ENCODE measurements at places on chromosomes 5 and 9.

- DNase-seq: no peak
Measured at GRCh38 chr5:66363097-66363496, 219.0 kb downstream of the SREK1 start.

DNA sequence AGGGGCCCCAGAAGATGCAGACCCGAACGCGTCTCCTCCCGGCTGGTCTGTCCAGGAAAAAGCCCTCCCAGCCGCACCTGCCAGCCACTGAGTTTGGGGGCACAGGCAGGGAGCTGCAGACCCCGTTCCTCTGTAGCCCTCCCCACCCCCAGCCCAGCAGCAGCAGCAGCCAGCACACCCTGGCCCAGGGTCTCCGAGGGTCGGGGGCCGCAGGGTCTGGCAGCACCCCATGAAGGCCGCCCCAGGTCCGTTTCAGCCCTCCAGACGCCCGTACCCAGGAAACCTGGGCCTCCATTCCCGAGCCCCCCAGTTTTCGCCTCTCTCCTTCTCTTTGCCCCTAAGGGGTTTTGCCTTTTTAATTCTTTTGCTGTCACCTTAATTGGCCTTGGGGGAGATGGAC, 19.7 kb downstream of the EXD3 start:
- no peak for DNase-seq

DNA sequence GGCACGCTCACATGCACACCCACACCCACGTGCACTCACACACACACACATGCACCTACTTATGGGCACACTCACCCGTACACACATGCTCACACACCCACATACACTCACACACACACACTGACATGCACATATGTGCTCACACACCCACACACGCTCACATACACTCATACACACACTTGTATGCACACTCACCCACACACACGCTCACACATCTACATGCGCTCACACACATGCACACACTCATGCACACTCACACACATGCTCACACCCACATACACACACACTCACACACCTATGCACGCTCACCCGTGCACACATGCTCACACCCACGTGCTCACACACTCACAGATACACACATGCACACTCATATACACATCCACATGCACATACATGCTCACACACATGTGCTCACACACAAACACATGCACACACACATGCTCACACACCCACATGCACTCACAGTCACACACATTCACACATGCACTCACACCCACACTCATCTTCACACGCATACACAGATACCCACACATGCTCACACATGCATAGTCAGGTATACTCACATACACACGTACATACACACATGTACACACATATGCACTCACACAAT, 138.3 kb downstream of the OLFM1 start:
- no peak for DNase-seq

DNA sequence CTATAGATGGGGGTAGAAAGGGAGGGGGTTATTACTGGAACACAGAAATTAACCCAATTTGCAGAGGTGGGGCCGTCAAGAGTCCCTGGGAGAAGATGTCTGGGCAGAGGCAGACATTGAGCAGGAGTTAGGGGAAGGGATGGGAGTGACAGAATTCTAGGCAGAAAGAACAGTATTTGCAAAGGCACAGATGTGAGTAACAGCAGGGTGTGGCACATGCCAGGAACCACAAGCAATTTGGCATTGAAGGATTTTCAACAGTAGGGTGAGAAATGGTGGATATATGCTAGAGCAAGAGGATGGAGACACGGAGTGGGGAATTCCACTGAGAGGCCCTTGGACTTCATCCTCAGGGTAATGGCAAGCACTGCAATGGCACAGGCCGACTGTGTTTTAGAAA, 71.6 kb upstream of the FRRS1L start:
- no peak for DNase-seq

DNA sequence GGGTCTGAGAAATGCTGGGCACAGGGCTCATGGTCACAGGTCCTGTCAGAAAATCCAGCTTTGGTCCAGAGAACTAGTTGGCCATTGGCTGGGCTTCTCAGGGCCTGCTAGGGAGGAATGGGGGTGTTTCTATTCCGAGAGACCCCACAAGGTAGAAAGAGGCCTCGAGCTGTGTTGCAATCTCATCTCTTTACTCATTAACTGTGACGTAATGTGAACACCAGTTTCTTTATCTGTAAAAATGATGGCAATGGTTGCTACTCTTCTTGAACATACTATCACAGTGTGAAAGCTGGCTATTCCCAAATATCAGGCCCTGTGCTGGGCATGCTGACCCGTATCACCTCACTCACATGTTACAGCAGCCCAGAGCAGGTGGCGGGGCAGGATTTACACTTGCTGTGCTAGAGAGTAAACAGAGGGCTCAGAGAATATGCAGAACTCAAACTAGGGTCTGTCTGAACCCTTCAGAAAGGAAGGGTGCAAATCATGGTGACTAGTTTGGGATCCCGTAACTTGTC, 35.7 kb upstream of the SLC25A51 start:
- no peak for DNase-seq

Data from lung (tissue), 17 donors.